ENCODE measurements at places on chromosomes 4 and X.

- DNase-seq = no peak
Observed at GRCh38 chr4:163493643-163494359, 689 bp upstream of the TMA16 start.

- DNase-seq = no peak
Observed at GRCh38 chr4:132333724-132334047, 815.4 kb upstream of the PCDH10 start.

DNA sequence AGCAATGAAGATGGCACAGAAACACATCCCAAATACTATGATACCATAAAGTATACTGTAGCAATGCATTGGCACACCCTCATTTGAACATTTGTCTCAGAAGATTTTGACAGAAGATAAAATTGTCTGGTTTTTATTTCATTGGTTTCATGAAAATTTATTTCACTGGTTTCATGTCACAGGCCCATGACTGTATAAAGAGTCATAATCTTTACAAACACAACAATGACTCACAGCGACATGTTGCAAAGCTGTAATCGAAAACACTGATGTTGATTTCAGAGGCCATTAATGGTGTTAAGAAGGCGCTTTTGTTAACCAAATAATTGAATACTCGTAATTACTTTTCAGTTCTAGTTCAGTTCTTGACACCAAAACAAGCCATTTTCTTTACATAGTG, 8.1 kb upstream of the DTHD1 start:
- DNase-seq = no peak

DNA sequence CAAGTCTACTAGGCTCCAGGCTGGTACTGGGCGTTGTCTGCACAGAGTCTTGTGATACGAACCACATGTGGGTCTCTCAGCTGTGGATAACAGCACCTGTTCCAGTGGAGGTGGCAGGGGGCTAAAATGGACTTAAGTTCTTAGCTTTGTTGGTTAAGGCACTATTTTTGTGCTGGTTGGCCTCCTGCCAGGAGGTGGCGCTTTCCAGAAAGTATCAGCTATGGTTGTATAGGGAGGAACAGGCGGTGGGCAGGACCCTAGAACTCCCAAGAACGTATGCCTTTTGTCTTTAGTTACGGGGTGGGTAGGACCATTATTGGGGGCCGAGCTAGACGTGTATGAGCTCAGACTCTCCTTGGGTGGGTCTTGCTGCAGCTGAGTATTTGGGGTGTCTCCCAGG, 1138.4 kb downstream of the PCDH19 start:
- DNase-seq = no peak
